Globus pallidus (tissue), 1 donor: ENCODE measurements at places on chromosomes 2 and 18.
A peak's percentile ranks its signal among the peaks of the same experiment; 100 is the strongest.

DNA sequence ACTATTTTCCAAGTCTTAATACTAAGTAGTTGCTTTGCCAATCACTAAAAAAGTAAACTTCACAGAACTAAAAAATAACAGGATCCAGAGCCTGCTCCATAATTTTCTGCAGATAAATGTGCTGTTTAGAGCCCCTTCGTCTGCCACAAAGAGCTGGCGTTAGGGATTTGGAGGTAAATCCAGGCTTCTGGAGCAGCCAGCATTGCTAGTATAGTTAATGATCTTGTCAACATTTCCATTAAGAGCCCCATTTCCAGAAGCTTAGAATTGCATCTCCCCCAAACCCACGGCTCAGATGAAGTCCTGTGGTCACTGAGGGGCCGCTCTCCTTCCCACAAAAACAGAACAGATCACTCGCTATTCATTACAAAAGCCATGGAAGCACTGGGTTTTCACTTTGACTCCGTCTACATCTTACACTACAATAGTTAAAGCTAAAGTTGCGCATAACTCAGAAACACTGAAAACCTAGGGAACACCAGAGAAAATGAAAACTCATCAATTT, 41.9 kb downstream of the ZNF516 start:
- DNase-seq, result no peak

GRCh38 chr18:255171-255570, 12.7 kb downstream of the THOC1 start:
- no peak for DNase-seq

DNA sequence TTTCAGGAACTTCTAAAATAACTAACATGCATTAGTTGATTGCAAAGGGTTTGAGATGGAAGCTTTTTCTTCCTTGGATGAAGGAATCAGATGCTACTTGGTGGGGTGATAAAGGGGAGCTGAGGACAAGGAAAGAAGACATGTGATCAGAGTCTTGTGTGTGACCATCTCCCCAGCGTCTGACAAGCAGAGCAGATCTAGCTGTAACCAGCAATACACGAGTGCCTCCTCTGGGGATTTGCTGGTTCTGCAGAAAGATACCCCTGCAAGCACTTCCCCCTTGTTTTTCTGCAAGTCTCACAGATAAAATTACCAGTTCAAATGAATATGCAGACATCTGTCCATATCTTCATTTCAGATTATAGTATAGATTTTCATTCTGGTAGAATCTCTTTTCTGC, 2.7 kb downstream of the CDH7 start:
- peak; percentile 54 for DNase-seq

DNA sequence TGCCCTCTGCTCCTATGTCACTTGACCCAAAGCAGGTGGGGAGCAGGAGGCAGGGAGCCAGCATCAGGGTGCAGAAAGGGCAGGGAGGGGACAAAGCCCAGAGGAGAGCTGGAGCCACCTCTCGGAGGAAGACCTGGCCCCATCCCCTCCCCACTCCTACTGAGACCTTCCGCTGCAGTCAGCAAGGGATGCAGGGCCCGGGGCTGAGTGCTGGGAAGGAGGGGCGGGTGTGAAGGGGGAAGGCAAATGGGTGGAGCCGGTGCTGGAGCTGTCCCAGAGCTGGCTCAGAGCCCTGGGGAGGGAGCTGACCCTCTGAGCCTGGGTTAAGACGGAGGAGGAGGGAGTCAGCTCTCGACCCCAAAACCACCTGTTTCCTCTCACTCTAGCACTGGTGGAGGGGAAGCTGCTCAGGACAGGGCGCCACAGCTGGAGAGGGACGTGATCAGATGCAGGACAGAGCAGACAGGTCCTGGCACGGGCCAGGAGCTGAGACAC, 33.8 kb downstream of the HS1BP3 start:
- DNase-seq, result no peak

DNA sequence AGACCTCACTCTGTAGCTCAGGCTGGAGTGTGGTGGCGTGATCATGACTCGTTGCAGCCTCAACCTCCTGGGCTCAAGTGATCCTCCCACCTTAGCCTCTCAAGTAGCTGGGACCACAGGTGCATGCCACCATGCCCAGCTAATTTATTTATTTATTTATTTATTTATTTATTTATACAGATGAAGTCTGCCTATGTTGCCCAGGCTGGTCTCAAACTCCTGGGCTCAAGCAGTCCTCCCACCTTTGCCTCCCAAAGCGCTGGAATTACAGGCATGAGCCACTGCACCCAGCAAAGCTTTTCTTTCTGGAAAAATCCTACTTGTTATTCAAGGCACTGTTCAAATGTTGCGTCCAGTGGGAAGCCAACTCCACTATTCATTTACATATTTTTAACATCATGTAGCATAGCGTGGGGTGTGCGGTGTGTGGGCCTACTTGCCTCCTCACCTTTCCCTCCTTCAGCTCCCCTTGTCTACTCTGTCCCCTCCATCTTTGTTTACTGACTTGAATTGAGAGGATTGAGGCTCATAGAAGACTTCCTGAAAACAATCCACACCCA, 6.8 kb upstream of the RHOB start:
- DNase-seq, result no peak
